ENCODE measurements at places on chromosomes 2 and 18.

GRCh38 chr18:34370704-34371395, 146.1 kb upstream of the NOL4 start:
- DNase-seq = no peak

DNA sequence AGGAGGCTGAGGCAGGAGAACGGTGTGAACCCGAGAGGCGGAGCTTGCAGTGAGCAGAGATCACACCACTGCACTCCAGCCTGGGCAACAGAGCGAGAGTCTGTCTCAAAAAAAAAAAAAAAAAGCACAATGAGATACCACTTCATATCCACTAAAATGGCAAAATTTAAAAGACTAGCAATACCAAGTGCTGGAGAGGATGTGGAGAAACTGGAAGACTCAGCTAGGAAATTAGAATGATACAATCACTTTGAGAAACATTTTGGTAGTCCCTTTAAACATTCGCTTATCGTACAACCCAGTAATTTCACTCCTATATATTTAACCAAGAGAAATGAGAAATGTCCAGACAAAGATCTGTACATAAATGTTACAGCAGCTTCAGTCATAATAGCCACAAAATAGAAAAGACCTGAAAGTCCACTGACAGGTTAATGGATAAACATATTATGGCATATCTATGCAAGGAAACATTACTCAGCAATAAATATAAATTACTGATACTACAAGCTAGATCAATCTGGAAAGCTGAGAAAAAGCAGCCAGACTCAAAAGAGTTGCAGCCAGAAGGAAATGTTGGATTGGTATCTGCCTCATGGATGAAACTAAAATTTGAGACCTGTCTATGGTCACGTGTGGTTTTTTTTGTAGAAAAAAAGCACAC, 40.0 kb downstream of the WDSUB1 start:
- DNase-seq = no peak

GRCh38 chr2:29921560-29921915, at the start of gene ALK:
ALK (minus strand) TSS chr2:29921586; CDS start chr2:29920659, 927 bp downstream.
- DNase-seq = peak; percentile 5

GRCh38 chr2:171651667-171652415, 35.4 kb upstream of the DYNC1I2 start:
- no peak for DNase-seq

GRCh38 chr2:159807183-159808031, 9.4 kb upstream of the CD302 start:
- no peak for DNase-seq

DNA sequence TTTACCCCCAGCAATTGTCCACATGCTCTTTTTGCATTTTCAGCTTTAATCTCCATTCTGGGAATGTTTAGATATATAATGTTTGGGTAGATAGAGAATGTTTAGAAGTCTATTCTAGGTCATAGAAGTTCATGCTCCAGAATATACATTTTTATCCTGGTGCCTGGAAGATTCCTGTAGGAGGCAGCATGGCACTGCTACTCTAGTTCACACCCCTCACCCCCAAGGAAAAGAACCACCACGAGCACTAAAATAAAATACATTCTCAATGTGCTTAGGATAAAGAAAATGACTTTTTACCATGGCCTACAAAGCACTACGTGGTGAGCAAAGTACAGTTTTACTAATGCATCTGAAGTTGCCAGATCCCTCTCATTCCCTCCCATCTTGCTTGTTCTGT, 53.8 kb downstream of the MYO1B start:
- DNase-seq = no peak

GRCh38 chr2:216221811-216222210, 112.7 kb downstream of the XRCC5 start:
- DNase-seq = no peak

DNA sequence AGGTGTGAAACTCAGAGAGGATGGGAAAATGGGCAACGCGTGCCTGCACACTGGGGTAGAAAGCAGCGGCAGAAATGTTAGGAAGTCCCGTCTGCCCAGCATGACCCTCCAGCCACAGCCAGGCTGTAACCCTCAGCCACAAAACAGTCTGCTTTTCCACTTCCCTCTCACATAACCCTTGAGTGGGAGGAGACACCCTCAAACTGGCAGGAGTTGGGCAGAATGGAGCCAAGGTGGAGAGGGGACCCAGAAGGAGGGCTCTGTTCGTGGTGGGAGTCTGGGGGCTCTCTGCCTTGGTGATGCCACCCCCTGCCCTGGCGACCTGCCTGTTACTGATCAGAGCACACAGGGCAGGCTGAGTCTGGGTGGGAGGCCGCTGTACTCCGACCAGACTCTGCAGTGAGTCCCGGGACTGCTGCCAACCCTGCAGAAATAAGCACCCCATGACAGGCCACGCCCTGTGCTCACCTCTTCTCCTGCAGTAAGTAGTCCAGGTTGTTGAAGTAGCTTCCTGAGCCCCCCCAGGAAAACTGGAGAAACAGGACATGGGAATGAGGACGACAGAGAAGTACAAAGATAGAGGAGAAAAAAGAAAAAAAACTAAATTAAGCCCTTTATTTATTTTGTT, 16.0 kb downstream of the FAM178B start:
- DNase-seq = no peak

- no peak for DNase-seq
Measured at GRCh38 chr2:37085731-37086147, 1.4 kb downstream of the GPATCH11 start.

- no peak for DNase-seq
Measured at GRCh38 chr18:26656431-26656943, 108.1 kb upstream of the KCTD1 start.

- no peak for DNase-seq
Measured at GRCh38 chr2:177188482-177189469, 23.8 kb upstream of the HNRNPA3 start.

GRCh38 chr18:52130624-52131301, 209.2 kb upstream of the DCC start:
- DNase-seq = no peak

- no peak for DNase-seq
Measured at GRCh38 chr2:223643309-223643708, 41.1 kb upstream of the SCG2 start.

- DNase-seq = no peak
Measured at GRCh38 chr2:30339071-30339470, 107.7 kb downstream of the LBH start.

DNA sequence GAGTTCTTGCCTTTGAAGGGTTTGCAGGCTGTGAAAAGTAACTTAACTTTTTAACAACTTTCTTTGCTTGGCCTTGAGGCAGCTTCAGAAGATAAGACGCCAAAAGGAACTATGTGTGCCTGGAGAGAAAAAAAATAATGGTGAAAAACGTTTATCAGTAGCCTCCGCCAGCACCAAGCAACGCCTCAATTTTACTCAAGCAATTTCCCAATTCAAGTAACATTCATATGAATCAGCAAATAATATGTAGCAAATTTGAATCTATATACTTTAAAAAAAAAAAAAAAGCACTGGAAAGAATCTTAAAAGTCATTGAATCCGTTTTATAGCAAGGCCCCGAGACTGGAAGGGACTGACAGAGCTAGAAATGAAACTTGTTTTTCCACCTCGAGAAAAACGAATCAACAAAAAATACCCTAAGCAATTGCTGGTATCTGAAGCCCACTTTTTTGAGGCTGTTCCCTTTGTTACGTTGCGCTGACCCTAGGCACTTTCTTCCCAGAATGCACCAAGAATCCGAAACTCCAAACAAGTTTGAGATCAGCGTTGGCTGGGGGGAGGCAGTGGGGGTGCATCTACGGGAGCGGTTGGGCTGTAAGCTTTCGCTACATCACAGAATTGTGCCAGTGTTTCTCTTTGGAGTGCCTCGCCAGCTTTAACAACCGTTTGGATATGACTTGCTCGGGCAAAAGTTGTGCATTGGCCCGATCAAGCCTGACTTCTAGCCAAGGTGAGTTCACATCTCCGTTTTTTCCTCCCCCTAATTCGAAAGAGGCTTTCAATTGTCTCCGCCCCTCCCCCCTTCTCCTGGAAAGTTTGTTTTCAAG, 2.7 kb upstream of the TGIF1 start:
- peak; percentile 72 for DNase-seq

GRCh38 chr18:67517444-67517765, 885 bp upstream of the DSEL start:
- no peak for DNase-seq

- no peak for DNase-seq
Measured at GRCh38 chr2:148461876-148462275, 182.7 kb upstream of the EPC2 start.

- DNase-seq = no peak
Measured at GRCh38 chr2:71863396-71863795, 284.3 kb downstream of the CYP26B1 start.

- DNase-seq = no peak
Measured at GRCh38 chr2:38214209-38214717, 138.3 kb upstream of the CYP1B1 start.

- no peak for DNase-seq
Measured at GRCh38 chr2:240400371-240401161, 34.9 kb upstream of the GPC1 start.

- no peak for DNase-seq
Measured at GRCh38 chr18:27967913-27968824, 208.8 kb downstream of the CDH2 start.

GRCh38 chr18:62875323-62875722, 160.0 kb downstream of the PHLPP1 start:
- DNase-seq = no peak

- no peak for DNase-seq
Measured at GRCh38 chr2:225632351-225632750, 232.8 kb downstream of the NYAP2 start.

GRCh38 chr2:99787769-99788382, 298.1 kb upstream of the REV1 start:
- no peak for DNase-seq

GRCh38 chr2:202172439-202173211, 65.8 kb downstream of the SUMO1 start:
- no peak for DNase-seq

- DNase-seq = no peak
Measured at GRCh38 chr2:96527286-96528005, 9.1 kb upstream of the ARID5A start.

DNA sequence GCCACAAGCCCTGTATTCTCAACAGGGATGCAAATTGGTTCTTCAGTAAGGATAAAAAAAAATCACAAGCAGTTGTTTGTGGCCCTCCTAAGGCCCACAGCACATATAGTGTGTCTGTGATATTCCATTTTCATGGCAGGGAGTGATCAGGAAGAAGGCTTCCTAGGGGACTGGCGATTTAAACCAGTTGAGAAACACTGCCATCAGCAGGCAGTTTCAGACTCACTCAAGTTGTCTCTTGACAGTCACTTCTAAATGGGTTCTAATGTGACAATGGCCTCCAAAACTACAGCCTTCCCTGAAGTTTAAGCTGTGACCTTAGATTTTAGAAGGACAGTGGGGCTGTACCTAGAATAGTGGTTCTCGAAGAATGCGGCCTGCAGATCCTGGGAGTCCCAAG, 6.0 kb downstream of the CIAO1 start:
- no peak for DNase-seq

All from forelimb muscle (tissue), 1 donor.